Kidney epithelial cell (primary cell): ENCODE measurements at places on chromosomes 4 and X. TPM values are rescaled to one million over a fixed set of nuclear protein-coding genes. Genes with fewer than 3 reads are reported as not detected.

Gene PIM2
- 6.8 and 7.9 TPM in 2 replicates for total RNA-seq

Gene NAP1L3
- 3.2 and 4.1 TPM in 2 replicates for total RNA-seq

- no peak for DNase-seq
Observed at GRCh38 chrX:21394792-21395191, 20.6 kb downstream of the CNKSR2 start.

DNA sequence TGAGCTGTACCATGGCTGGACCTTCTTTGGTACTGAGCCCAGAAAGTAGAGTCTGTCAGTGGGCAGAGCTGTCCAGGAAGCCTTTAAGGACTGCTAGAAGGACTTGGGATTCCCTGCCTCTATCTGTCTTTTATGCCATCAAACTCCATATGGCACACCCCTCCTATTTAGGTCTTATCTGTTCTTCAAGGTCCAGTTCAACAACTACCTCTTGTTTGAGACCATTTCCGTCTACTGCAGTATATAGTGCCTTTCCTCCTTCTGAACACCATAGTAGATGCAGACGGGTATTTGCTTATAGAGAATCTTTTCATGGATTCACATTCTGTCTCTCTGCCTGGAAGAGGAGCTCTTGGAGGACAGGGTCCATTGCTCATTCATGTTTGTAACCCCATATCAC lies 146.1 kb upstream of the IL1RAPL2 start:
- DNase-seq: no peak

DNA sequence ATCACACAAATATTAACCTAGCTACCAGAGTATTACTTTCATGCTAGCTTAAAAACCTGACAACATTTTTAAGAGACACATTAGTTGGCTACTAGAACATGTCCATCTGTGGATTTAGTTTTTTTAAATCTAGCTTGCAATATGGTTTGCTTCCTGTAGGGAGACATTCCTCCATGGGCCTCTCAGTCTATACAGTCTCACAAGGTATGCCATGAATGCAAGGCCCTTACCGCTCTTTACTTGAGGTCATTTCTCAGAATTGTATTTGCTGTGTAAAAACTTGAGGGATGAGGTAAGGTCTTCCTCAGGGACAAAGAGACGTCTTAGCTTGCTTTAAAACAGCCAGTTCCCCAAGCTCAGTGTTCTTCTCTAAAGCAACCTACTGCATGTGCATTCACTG lies 26.9 kb downstream of the UBA6 start:
- no peak for DNase-seq

- DNase-seq: no peak
Observed at GRCh38 chrX:9271789-9272525, 192.9 kb upstream of the TBL1X start.

DNA sequence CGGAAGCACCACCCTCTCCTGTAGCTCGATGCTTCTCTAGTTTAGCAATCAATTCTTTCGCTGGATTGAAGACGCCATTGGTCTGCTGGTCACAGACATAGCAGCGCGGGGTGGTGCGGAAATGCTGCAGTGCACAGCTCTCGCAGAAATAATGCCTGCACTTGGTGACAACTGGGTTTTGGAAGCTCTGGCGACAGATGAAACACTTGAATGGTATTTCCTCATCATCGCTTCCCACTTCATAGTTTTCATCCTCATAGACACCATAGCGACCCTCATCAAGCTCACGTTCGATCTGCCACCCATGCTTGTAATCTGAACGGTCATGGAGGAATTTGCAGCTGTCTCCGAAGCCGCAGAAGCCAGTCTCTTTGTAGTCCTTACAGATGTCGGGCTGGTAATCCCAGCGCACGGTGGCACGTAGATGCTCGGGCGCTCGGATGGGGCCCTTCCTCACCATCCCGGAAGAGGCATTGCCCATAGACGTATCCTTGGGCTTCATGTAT lies 854 bp downstream of the RNF113A start:
- DNase-seq: no peak
